ENCODE measurements at places on chromosomes 13 and 19. TPM values are rescaled to one million over a fixed set of nuclear protein-coding genes. Genes with fewer than 3 reads are reported as not detected.

The GGN gene
- total RNA-seq = 0.86 TPM

The ONECUT3 gene
- not detected for total RNA-seq

DNA sequence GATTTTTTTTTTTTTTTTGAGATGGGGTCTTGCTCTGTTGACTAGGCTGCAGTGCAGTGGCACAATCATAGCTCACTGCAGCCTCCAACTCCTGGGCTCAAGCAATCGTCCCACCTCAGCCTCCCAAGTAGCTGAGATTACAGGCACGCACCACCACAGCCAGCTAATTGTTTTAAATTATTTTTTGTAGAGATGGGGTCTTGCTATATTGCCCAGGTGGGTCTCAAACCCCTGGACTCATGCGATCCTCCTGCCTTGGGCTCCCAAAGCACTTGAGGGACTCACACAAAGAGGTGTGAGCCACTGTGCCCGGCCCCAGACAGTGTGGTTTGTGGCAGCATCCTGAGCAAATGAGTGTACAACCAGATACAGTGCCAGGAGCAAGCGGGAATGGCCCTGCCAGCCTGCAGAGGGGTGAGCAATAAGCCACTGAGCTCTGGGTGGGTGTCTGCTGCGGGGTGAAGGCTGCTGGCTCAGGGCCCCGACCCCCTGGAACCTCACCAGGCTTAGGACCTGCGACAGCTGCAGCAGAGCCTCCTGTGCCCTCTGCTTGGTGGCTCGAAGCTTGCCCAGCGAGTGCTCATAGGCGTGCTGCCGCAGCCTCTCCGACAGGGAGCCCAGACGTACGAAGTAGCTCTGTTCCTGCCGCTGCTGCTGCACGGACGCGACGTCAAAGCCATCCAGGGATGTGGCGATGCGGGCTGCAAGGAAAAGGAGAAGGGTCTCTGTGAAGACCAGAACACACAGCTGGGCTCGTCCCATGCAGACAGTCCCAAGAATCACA, 15.9 kb upstream of the TICAM1 start:
- no peak for DNase-seq

The KLK10 gene
- not detected for total RNA-seq

The NPAS1 gene
- total RNA-seq = 0.86 TPM

GRCh38 chr13:30666113-30666512, 48.4 kb downstream of the USPL1 start:
- no peak for DNase-seq

The RTBDN gene
- not detected for total RNA-seq

The ARHGAP35 gene
- 36.7 TPM for total RNA-seq
